Adipose tissue (tissue), 3 donors: ENCODE measurements at places on chromosomes 13 and 19. TPM values are rescaled to one million over a fixed set of nuclear protein-coding genes. Genes with fewer than 3 reads are reported as not detected.

ZNF136 gene
- 3.4 TPM for polyA plus RNA-seq

DAND5 gene
- 0.05 TPM for polyA plus RNA-seq

ZNF320 gene
- polyA plus RNA-seq: 4.4 TPM

KL gene
- 0.62 TPM for polyA plus RNA-seq

CEACAM6 gene
- 0.33 TPM for polyA plus RNA-seq

TEX29 gene
- 1.2 TPM for polyA plus RNA-seq
